ENCODE measurements at places on chromosomes 16 and 17.

- no peak for DNase-seq
These were observed 2.4 kb upstream of the COX6A2 start for GRCh38 chr16:31430380-31431052.

DNA sequence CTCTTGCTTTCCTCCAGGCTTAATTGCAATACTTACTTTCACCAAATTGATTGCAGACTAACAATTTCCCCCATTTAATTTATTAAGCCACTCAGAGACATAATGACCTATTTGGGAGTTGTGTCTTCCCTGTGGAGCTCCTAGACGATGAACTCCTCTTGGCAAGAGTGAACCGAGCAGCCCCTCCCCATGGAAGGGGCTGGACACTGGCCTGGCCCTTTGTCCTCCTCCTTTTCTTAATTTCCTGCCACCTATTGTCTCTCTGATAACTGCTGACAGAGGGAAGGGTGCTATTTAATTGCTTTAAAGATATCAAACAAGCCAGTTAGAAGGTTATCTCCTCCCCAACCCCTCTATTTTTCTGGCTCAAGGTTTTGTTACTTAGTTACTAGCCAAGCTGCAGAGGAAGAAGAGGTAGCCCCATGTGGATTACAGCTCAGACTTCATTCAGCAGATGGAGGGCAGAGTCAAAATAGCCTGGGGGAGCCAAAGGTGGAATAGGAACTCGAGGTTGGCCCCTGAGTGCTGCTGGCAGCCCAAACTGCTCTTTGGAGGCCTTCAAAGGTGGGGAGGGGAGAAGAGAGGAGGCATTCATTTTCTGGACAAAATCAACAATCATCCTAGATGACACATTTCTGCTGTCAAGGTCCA, 3.7 kb upstream of the SSTR2 start:
- DNase-seq, result no peak

DNA sequence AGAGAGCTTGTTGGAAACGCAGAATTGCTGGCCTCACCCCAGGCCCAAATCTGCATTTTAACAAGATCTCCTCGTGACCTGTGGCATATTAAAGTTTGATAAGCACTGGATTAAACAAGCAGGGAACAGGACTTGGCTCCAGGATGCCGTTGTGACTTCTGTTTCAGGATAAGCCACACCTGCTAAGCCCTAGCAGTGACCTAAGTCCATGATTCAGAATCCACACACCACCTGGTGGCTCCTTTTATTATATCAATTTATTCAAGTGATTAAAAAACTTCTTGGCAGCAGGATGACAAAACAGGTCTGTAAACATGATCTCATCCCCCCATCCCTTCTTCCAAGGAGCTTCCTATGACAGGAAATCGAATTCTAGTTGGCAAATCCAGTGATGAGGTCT, 9.1 kb downstream of the NAGPA start:
- no peak for DNase-seq

DNA sequence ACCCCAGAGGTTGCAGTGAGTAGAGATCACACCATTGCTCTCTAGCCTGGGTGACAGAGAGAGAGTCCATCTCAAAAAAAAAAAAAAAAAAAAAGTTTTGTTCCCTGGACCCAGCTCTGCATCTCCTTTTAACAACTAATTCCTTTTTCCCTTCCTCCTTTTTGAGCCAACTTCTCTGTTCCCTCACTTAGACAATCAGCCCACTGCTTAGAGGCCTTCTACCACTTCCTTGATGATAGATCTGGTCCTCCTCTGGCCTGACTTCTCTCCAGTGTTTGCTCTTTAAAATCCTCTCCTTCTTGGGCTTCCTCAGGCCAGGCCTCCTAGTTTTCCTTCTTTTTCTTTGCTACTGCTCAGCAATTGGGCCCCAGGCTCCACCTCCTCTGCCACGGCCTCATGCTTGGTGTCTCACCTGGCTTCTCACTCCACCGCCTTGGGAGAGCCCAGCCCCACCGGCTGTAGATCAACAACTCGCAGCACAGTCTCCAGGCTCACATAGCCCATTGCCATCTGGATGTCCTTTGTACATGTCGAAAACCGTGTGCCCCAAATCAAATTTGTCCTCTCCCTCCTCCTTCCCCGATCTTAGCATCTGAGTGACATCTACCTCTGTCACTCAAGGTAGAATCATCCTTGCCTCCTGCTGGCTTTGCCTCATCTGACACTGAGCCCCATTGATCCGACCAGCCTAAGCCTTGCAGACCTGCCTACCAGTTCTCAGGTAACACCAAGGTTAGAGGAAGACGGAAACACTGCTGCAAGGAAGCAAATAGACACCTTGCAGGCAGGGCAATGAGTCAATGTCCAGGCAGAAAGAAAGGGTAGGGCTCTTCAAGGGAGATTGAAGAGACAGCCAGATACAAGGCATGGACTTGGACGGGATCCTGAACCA, 17.4 kb downstream of the ARHGAP27 start:
- no peak for DNase-seq

- DNase-seq, result peak; percentile 39
These were observed 32.9 kb downstream of the KSR1 start for GRCh38 chr17:27489045-27489715.

DNA sequence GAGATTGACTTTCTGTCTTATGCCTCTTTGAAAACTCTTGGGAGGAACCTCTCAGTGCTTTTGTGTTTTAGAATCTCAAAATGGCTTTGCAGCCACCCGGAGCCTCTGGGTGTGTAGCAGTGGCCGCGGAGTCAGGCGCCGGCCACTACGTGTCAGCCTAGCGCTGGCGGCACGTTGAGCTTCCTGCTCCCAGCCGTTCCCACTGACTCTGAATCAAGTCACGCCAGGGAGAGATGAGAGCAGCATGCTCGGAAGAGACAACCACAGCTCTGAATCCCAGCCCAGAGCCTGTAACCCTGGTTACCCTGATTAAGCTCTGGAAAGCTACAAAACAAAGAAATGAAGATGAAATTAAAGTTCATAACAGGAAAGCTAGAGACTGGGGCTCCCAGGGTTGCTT, 97.4 kb upstream of the CACNG5 start:
- no peak for DNase-seq

- DNase-seq, result no peak
These were observed 72.2 kb upstream of the CREBBP start for GRCh38 chr16:3952737-3953131.

DNA sequence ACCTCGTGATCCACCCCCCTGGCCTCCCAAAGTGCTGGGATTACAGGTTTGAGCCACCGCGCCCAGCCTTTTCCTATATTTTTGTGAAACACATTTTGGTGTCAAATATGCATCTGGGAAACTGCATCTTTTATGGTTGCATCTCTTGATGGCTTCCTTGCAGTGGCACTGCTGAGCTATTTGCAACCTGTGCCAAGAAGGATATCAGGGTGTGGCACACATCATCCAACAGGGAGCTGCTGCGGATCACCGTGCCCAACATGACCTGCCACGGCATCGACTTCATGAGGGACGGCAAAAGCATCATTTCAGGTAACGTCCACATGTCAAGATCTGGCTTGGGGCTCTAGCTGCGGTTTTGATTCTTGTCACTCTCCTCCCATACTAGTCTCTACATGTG, 16.8 kb upstream of the USP43 start:
- no peak for DNase-seq

DNA sequence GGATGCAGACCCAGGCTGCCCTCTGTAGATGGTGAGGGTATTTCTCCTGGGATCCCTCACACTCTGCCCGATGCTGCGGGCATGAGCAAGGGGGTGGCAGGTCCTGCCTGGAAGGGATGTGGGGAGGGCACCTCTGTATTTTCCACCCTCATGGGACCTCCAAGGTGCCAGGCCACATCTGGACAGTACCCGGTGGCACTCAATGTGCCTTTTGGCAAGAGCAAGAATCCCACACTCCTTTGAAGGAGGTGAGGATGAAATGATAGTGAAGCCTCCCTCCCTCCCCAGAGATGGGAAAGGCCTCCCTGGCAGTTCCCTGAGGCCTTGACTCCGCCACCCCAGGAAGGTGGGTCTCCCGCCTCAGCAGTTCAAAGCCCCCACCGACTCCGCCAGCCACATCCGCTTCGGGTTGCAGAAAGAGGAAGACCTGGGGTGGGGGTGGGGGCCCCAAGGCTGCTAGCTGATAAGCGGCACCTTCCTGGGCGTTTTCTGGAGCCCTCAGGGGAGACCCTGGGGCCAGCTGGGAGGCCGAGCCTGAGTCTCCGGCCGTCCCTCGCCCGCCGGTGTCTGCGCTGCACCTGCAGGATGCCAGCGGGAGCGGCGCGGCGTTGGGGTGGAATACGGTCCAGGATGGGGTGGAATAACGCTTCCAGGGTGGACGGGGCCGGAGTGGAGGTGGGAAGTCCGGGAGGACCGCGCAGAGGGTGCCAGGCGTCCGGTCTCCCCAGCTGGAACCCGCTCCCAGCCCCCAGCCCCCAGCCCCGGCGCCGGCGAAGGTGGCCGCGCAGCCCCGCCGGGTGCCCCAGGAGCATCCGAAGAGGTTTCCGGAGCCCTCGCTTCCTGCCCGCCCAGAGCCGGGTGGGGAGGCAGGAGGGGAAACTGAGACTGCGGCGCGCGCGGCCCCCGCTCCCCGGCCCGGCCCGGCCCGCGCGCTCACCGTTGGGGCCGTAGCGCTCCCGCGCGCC, 718 bp downstream of the ATP2A3 start:
- no peak for DNase-seq

DNA sequence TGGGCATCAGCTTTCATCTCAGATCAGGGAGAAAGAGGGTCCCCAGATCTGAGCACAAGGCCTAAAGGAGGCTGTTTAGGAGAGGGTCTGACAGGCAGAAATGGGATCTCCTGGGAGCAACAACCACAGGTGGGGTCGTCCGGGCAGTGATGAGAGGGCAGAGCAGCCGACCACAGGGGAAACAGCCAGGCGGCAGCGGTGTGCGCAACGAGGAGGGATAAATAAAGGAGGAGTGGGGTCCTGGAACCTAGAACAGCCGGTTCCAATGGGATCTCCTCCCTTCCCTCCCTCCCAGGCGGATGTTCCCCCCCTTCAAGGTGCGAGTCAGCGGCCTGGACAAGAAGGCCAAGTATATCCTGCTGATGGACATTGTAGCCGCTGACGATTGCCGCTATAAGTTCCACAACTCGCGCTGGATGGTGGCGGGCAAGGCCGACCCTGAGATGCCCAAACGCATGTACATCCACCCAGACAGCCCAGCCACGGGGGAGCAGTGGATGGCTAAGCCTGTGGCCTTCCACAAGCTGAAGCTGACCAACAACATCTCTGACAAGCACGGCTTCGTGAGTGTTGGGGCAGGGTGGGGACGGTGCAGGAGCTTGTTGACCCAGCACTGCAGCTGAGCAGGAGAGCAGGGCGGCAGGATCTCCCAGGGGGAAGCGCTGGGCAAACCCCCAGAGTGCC, 1.9 kb downstream of the TBX2 start:
- DNase-seq, result no peak

- no peak for DNase-seq
These were observed 63.9 kb downstream of the NXN start for GRCh38 chr17:915538-916201.

- no peak for DNase-seq
These were observed 520 bp downstream of the JPT2 start for GRCh38 chr16:1678500-1679098.

- no peak for DNase-seq
These were observed 117.3 kb downstream of the OR1D5 start for GRCh38 chr17:2946144-2946543.

DNA sequence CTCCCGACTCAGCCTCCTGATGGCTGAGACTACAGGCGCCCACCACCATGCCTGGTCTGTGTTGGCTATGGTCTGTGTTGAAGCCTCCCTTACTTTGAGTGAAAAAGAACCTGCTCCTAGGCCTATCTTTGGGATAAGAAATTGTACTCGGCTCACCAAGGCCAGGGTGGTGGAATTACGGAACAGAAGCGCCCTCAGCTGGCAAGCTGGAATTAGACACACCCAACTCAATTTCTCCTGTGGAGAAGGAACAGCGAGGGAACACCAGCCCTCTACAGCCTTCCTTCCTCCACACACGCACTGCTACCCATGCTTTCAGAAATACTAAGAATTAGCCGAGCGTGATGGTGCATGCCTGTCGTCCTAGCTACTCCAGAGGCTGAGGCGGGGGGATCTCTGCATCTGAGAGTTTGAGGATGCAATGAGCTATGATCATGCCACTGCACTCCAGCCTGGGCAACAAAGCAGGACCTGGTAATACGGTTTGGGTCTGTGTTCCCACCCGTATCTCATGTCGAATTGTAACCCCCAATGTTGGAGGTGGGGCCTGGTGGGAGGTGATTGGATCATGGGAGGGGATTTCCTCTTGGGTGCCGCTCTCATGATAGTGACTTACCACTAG, 40.1 kb upstream of the RBBP6 start:
- DNase-seq, result no peak

- no peak for DNase-seq
These were observed 234.0 kb downstream of the CNTNAP4 start for GRCh38 chr16:76511203-76511602.

DNA sequence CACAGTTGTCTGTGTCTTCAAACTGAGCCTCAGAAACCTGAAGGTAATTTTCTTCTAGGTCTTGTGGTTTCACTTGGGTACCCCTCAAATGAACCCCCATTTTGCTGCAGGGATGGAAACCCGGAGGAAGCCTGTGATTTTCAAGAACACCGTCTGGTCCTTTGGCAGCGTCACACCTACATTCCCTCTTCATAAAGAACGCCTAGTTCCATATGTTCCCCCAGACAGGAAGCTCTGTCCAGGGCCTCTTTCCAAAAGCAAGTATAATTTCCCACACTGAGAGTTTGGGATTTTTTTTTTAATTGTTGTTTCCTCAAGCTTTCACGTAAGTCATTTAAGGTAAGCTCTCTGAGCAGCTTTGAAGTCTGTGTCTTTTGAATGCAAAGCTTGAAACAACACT, 515.0 kb downstream of the TMEM114 start:
- no peak for DNase-seq
